Cerebellum (tissue), 4 donors: ENCODE measurements at places on chromosomes 5 and 9.

DNA sequence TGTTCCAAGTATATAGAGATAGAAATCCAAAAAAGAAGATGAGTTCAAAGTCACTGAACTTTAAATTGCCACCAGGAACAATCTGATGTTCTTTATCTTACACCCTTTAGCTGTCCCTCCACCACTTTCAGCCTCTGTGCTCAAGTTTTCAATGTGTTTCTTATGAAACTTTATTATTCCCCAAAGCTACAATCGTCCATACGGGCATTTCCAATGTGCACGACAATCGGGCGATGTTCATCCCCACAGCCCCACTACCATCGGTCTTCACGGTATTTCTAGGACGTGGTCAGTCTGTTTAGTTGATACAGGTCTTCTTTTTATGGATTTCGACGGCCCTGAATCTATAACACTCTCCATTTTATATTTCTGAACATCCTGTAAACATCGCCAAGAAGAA lies 238.7 kb upstream of the DAP start:
- DNase-seq = no peak

- no peak for DNase-seq
Measured at GRCh38 chr5:65030056-65030455, 261.3 kb downstream of the CWC27 start.

DNA sequence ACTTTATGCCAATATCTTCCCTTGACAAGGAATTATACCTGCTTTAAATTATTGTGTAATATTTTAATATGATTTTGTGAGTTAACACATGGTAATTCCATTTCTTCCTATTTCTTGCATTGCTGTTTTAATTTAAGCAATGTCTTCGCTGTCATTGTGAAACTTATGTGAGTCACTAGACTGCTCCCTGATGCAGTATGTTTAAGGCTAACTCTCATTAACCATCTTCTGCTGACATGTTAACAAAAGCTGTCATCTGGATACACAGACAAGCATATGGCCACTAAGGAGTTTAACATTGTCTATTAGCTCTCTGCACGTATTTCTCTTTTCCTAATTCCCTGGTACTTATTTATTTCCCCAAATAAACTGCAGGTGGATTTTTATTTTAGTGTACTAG lies 980.8 kb upstream of the CTNND2 start:
- no peak for DNase-seq

DNA sequence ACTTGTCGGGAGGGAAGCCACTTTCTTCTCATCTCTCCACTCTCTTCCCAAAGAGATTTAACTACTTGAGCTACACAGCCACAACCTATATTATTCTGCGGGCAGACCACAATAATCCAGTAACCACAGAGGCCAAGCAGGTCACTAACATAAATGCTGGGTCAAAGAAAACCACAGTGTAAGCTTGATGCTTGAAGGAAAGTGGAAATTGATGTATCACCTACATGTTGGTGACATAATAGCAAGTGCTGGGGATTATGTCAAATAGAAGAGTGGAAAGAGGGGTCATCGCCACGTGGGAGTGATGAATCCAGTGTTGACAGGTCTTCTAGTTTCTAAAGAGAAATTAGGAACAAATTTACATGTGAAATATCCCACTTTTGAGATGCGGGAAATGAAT lies 40.9 kb downstream of the RFK start:
- DNase-seq = no peak

DNA sequence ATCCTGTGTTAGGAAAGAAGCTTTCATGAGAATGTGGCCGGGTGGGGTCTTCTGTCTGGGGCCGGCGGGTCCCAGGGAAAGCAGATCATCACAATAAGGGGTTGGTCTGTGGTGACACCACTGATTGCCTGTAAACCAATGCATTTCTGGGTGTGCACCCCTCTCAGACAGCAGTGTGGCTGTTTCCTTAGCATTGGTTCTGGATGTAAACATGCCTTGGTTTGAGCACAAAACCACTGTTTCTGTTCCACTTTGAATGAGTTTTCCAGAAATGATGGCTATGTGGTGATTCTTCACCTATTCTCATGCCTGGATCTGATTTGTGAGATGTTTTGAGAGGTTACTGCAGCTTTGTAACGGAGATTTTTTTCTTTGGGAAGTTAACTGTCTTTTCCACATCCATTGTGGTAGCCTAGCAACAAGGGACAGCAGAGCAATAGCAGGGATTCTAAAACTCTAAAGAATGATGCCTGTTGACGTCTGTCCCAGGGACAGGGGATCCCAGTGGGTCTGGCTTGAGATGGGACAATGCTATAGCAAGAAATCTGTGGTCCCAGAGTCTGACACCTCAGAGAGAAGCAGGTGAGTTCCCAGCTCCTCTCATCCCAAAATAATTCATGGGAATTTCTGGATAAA lies at the start of gene CCDC192:
Gene CCDC192 (plus strand): TSS at position 466 of the 636 bp plus-strand sequence. CDS start 55 bp downstream, at position 521.
- no peak for DNase-seq

DNA sequence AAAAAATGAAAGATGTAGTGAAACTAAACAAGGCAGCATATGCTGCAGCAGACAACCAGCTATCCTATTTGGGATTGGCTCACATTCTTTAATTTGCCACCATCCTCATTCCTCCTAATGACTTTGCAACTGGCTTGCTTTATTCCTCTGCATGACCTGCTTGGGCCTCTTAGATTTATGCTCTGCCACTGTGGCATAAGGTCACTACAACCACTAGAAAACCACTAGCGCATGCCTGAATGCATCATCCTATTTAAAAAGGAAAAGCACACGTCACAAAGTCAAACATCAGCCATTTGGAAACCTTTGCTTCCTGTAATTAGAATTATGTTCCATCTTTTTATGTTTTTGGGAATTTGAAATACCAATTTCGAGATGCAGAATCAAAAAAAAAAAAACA lies 40.8 kb upstream of the CCDC152 start:
- no peak for DNase-seq

- no peak for DNase-seq
Measured at GRCh38 chr5:169705322-169705721, 68.2 kb downstream of the DOCK2 start.

- no peak for DNase-seq
Measured at GRCh38 chr9:86655147-86655546, 292.2 kb downstream of the GAS1 start.

- DNase-seq = no peak
Measured at GRCh38 chr5:120260651-120261050, 203.4 kb upstream of the PRR16 start.
